K562 (cell line): ENCODE measurements at places on chromosomes 13 and 19. TPM values are rescaled to one million over a fixed set of nuclear protein-coding genes. Genes with fewer than 3 reads are reported as not detected.

DNA sequence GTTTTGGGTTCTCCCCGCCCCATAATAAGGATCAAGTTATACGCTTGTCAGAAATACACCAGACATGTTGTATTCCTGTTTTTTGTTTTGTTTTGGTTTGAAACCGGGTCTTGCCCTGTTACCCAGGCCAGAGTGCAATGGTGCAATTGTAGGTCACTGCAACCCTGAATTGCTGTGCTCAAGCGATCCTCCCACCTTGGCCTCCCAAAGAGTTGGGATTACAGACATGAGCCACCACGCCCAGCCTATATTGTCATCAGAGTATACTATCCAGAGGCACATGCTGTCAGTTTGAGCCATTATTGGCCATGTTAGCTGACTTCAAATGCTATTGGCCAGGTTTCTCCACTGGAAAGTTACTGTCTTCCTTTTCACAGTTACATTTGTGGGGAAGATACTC is 9.8 kb downstream of the SAFB start:
- no peak for DNase-seq

GRCh38 chr19:49200238-49200862 is 42.8 kb downstream of the TRPM4 start:
- peak; percentile 96 for DNase-seq

KCNC3 gene
- total RNA-seq, result 20.2 and 26.2 TPM in 2 replicates

DNA sequence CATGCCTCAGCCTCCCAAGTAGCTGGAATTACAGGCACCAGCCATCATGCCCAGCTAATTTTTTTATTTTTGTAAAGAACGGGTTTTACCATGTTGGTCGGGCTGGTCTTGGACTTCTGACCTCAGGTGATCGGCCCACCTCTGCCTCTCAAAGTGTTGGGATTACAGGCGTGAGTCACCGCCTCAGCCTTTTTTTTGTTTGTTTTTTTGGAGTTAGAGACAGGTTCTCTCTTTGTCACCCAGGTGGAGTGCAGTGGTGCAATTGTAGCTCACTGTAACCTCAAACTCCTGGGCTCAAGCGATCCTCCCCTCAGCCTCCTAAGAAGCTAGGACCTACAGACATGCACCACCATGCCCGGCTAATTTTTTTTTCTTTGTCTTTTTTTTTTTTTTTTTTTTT is 15.6 kb upstream of the NOTCH3 start:
- no peak for DNase-seq

DNA sequence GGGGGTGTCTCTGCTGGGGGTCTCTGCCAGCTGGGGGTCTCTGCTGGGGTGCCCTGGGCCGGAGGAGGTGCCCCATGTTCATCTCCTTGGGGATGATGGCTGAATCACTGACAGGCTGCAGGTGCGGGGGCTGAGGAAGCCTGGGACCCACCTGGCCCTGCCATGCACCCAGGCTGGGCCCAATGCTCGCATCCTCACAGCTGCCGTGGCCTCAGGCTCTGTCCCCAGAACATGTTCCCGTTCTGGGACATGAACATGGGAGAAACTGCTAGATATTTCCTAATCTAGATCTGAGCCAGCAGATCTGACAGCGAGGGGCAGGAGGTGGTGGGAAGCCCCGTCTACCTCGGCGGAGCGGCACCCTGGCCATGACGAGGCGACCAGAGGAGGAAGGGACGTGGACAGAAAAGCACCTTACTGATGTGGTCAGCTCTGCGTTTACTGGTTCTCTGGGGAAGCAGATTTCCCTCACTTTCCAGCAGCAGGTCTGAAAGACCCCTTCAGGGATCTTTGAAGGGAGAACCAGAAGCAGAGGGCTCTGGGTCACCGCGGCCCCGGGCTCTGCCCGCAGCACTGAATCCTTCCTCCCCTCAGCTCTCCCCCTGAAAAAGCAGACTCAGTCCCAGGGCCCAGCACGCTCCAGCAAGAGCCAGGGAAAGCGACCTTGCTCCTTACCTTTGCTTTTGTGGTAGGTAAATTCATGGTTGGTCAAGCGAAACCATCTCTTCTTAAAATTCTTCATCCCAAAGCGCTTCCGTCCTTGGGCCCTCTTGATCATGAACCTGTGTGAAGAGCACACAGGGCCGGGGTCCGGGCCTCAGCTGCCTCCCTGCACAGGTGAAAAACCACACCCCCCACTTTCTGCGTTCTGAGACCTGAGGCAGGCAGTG is 26.5 kb upstream of the C13orf46 start:
- no peak for DNase-seq

NDFIP2 gene
- total RNA-seq, result 36.4 and 36.6 TPM in 2 replicates

DNA sequence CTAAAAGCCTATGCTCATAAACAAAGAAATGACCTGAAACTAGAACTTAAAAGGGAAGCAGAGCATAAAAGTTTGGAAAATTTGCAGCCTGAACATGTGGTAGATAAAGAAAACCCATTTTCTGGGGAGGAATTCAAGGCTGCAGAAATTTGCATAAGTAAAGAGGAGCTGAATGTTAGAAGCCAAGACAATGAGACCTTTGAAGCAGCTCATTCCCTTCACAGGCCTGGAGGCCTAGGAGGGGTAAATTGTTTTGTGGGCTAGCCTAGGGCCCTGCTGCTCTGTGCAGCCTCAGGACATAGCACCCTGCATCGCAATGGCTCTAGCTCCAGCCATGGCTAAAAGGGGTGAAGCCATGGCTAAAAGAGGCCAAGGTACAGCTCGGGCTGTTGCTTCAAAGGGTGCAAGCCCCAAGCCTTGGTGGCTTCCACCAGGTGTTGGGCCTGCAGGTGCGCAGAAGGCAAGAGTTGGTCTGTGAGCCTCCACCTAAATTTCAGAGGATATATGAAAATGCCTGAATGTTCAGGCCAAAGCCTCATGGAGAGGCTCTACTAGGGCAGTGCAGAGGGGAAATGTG is 38.3 kb downstream of the ZIC2 start:
- DNase-seq, result no peak

- DNase-seq, result no peak
Measured at GRCh38 chr13:65915195-65915594, 1314.9 kb downstream of the PCDH9 start.

DNA sequence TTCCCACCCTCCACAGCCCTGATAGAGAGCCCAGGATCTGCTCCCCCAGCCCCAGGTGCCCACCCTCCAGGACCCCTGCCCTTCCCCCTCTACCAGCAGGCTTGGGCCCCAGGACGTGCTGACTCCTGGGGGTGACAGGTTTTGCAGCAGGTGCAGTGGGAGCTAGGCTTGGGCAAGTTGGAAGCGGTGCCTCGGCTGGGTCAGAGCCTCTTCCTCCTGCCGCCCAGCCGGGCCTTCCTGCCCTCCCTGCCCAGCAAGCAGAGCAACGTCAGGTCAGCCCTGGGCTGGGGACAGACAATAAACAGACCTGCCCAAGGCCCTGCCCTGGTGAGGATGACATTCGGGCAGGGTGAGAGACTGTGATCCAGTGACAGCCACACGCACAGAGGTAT is 9.2 kb upstream of the NCCRP1 start:
- DNase-seq, result no peak

DNA sequence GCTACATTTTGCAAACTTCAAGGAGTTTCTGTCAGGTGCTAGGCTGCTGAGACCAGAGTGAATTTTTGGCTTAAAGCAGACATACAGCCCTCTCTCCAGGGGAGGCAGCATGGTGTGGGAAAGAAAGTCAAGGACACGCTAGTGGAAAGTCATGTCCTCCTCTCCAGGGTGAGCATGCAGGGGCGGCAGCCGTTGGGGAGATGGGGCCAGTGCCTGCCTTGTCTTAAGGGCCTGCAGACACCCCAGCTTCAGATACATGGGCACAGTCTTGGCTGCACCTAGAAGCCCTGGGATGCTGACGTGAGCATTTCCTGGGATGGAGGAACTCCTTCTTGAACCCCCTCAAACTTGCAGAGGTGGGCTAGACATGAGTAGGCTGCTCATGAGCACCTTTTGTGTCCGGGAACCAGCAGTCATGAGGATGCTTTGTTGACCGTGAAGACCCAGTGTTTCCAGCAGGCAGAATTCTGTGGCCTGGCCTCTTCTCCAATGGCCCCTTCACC is 43.3 kb upstream of the PEPD start:
- DNase-seq, result no peak

SHISA7 gene
- 0.34 and 0.40 TPM in 2 replicates for total RNA-seq

DNA sequence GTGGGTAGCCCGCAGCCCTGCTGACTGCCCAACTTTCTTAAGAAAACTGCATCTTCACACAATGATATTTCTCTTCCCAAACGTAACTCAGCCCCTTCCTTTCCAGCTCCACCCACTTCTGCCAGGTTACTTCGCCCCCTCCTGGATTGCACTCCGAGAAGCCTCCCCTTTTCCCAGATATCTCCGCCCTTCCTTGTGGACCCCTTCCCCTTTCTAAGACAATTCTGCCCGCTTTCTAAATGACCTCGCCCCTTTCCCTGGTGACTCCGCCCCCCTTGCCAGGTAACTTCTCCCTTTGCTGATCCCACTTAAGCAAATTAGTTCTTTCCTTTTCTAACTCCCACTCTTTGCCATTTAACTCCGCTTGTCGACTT is 2.6 kb downstream of the VSIG10L start:
- DNase-seq, result no peak

DNA sequence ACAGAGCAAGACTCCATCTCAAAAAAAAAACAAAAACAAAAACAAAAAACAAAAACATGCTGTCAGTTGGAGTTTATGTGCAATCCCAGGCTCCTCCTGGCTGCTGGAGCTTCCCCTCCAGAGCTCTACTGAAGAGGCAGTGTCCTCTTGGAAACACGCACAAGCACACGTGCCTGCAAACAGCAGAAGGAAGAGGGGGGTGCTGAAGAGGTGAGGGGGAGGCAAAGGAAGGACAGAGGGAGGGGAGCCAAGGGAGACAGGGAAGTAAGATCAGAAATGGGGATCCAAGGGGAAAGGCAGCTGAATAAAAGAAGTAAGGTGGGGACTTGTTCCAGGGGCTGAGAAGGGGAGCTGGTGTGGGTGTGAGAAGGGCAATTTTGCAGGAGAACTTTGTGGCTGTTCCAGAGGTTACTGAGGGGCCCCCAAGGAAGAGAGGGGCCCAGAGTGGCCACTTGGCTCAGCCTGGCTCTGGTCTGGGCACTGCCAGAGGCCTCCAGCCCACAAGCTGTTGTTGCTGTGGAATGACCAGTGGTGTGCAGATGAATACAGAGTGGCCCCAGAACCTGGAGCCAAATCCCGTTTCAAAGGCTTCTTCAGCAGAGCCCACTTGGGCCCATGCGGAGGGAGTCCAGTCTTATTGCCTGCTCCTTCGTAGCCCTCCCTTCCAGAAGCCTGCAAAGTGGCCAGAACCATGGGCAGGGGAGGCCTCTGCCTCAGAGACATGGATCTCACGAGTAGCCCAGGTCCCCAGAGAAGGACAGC is 34.4 kb downstream of the LYL1 start:
- DNase-seq, result no peak

GRCh38 chr13:113295776-113296175 is 1.3 kb upstream of the LAMP1 start:
- DNase-seq, result no peak

DNA sequence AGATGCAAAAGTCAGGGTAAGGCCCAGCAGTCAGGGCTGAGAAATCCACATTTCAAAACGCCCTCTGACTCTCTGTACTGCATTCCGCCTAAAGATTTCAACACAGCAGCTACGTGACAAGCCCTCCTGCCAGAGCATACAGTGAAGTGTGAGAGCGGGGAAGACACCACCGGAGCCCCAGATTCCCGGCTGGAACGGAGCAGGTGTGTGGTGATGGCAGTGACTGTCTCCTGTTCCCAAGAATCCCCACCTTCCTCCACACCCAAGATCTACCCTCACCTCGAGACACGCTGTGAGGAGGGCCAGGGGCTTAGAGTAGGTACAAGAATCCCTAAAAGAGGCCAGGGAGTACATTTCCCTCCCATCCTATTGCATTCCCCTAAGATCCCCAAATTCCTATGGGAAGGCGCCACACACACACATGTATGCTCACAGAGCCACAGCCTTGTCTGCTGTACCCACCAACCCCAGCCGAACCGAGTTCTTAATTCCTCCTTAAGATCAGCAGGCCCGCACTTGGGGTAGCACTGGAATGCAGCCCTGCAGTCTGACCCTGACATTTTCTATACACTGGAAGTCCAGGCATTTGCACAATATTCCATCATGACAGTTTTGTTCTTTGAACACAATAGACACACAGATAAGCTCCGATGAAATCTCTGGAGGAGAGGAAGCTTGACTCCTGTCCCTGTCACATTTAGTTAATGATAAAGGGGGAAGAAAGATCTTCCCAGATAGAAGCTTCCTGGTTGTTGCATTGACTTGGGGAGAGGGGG is 102.9 kb downstream of the FOXO1 start:
- DNase-seq, result no peak

DNA sequence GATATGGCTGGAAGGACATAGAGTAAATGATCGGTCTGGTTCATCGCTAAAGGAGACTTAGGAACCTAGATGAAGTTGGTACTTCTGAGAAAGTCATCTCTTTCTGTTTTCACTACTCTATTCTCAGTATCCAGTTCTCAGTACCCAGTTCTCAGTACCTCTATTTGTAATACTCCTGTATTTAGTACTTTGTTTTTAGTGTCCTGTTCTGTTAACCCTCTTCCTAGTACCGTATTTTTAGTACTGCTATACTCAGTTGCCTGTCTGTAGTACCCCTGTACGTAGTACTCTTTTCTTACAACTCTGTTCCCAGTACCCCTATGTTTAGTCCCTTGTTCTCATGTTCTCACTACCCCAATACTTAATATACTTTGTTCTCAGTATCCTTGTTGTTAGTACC is 1.2 kb downstream of the RFXAP start:
- no peak for DNase-seq

DNA sequence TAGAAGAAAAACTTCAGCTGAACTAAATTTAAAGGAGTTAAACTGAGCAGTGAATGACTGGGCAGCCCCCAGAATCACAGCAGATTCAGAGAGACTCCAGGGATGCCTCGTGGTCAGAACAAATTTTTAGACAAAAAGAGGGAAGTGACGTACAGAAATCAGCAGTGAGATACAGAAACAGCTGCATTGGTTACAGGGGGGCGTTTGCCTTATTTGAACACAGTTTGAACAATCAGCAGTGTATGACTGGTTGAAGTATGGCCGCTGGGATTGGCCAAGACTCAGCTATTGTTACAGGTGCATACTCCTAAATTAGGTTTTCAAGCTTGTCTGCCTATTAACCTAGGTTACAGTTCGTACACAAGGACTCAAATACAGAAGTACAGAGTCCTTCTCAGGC is 2.2 kb upstream of the SPRYD7 start:
- no peak for DNase-seq

DNA sequence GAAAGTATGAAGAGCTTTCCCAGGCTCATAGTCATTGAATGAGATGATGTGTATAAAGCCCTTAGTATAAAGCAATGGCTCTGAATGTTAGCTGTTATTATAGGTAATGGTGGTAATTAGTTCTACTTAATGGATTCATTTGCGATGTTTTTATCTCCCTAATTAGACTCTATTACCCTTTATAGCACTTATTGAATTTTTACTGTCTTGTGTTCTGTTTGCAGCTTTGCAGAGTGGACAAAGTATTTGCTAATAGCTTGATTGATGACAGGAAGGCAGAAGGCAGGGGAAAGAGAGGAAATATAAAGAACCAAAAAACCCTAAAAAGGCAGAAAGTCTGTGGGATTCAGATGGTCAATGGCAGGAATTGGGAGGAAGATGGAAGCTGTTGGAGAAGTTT is 524.4 kb upstream of the SPRY2 start:
- no peak for DNase-seq

- DNase-seq, result no peak
Measured at GRCh38 chr13:85631801-85632200, 167.4 kb downstream of the SLITRK6 start.
